Prostate gland (tissue), 2 donors: ENCODE measurements at places on chromosomes 3 and 15. TPM values are rescaled to one million over a fixed set of nuclear protein-coding genes. Genes with fewer than 3 reads are reported as not detected.

DNA sequence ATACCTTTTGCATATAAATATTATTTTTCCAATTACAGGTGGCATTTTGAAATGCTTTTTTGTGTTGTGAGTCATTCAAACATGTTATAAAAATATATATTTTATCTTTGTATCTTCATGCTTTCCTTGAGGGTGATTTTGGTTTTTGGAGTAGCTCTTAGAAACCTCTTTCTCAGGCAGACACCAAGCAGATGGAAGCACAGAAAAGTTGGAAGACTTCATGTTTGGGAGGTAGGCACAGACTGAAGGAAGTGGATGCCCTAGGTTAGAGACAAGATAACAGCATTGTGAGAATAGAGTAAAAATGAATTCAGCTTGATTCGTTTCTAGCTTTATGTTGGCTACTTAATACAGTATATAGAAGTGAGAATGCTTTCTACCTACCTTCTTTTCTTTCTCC lies 338.3 kb downstream of the NLGN1 start:
- DNase-seq, result no peak

GRCh38 chr15:101256757-101257156 lies 4.9 kb upstream of the CHSY1 start:
- no peak for DNase-seq

DNA sequence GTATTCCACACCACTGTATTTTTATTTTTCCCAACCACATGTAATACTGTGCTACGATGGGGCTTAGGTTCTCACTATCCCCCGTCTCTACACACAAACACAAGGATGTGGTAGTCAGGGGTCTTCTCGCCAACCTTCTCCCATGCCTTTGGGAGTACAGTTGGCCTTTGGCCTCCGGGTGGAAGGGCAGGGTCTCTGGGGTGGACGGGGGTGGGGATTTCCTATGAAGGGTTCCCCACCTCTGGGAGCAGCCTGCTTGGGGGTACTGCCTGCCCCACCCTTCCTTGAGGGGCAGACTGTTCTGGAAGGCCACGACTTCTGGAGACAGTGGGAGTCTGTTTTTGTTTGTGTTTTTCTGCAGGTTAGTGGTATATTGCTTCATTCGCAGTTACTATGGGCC lies 21.3 kb upstream of the RAD18 start:
- no peak for DNase-seq

LMAN1L gene
- total RNA-seq, result 219 TPM

- no peak for DNase-seq
Observed at GRCh38 chr3:43255662-43256061, 30.7 kb upstream of the SNRK start.

DNA sequence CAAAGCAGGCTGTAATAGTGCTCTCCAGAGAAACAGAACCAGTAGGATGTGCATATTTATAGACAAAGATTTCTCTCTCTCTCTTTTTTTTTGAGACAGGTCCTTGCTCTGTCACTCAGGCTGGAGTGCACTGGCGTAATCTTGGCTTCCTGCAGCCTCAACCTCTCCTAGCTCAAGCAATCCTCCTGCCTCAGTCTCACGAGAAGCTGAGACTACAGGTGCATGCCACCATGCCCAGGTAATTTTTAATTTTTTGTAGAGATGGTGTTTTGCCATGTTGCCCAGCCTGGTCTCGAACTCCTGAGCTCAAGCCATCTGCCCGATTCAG lies 67.1 kb upstream of the CHD2 start:
- DNase-seq, result no peak

KPNA1 gene
- total RNA-seq, result 38.7 TPM

DNA sequence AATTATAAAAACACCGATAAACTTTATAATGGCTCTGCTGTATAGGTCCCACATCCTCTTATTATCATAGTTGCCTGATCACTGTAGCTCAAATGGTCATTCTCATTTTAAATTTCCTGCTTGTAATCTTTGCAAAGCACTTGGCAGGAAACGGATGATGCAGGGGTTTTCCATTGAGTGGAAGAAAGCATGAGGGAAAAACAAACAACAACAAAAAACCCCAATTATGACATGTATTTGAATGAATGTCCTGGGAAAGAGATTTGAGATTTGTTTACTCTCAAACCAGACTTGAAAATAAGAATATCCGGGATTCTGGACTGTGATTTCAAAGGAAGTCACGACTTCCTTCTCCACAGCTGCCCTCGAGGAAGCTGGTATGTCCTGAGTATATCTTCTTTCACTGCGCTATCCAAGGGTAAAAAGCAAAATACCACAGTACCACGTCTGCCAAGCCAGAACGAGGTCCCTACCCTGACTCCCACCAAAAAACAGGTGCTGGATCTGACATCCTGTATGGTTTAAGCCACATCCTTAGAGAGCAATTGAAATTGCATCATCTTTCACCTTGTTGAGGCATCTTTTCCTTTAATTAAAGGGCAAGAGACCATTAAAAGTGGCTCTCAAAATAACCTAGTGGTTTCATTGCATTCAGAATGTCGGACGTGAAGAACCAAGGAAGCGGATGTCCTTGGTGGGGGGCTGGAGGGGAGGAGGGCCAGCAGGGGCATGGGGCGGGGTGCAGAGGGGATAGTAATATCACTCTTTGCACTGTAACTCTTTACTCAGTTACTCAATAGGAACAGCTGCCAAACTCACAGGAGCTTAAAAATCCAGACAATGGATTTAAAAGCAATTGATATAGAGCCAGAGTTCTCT lies 13.5 kb upstream of the TIPIN start:
- no peak for DNase-seq

GRCh38 chr3:48897460-48898376 lies 964 bp downstream of the SLC25A20 start:
- DNase-seq, result no peak

- DNase-seq, result no peak
Observed at GRCh38 chr3:98259707-98260106, 4.3 kb upstream of the OR5H6 start.

DNA sequence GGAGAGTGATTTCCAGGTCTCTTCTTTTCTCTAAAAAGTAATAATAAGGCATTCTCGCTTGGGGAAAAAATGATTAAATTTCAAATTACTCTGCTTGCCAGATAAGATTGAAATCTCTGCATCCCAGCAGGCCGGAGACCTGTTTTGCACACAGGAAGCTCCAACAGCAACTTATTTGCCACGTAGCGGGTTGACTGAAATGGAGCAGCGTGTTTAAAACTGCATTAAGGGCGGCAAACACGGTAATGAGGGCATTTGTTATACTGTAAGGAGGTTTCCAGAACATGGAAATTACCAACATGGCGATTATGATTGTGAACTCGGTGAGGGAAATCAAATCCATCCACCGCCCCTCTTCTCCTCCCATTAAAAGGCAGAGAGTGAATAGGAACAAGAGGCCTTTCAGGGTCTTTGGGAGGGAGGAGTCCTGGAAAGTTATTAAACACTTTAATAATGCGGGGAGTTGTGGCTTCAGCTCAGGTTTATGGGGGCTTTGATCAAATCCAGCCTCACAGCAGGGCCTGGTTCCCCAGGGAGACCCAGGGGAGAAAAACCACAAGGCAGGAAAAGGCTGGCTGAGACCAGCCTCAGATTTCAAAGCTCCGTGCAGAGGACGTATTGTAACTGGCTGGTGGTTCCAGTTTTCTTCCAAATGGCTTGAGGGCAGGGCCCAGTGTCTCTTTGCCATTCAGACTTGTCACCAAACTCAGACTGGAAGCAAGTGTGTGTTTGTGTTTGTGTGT lies 242.3 kb downstream of the TLE3 start:
- DNase-seq, result no peak

CAV3 gene
- total RNA-seq, result not detected

- no peak for DNase-seq
Observed at GRCh38 chr3:48558493-48559134, 2.0 kb upstream of the PFKFB4 start.

DNA sequence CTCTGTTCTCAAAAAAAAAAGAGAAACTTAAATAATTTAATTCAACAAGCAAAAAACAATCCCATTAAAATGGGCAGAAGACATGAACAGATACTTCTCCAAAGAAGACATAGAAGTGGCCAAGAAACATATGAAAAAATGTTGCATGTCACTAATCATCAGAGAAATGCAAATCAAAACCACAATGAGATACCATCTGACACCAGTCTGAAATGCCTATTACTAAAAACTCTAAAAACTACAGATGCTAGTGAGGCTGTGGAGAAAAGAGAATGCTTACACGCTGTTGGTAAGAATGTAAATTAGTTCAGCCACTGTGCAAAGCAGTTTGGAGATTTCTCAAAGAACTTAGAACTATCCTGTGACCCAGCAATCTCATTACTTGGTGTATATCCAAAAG lies 382.9 kb downstream of the OTOL1 start:
- no peak for DNase-seq

CEMIP gene
- 13.5 TPM for total RNA-seq
